Endothelial cell of umbilical vein (primary cell): ENCODE measurements at places on chromosomes 12 and 14. TPM values are rescaled to one million over a fixed set of nuclear protein-coding genes. Genes with fewer than 3 reads are reported as not detected.

DNA sequence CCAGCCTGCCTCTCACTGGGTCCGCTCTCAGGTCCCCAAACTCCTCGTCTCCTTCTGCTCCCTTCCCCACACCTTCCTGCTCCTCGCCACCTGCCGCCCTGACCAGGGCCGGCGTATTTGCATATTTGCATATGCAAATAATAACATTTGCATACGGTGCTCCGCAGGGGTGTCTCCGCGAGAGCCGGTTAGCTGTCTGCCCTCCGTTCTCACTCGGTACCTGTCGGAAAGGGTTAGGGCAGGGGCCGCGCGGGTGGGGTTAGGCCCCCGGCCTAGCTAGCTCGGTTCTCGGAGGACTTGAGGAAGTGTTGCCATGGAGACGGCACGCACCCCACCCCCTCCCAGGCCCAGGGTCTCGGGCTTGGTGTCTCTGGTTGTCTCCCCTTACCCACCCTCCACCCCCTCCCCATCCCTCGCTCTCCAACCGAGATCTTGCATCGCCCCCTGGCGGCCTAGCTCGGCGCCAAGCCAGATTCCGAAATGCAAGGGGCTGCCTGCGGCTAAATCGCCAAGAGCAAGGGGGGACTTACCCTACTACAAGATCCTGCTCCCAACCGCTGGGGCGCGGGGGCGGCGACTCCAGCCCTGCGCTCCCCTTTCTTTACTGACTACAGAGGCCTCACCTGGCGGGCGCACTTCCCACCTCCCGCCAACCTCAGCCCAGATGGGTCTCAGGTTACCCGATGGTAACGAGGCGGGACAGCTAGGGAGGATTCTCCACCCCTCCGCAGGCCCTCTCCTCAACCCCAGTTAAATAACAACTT, 8.1 kb downstream of the STAC3 start:
- H3K27me3 ChIP-seq: peaks cover 42% of the 10 kb centered on the region
- H3K27ac ChIP-seq: no peak overlapping the region
- H3K4me3 ChIP-seq: peak overlapping the region; percentile 26
- no peaks in the 10 kb centered on the region for H3K36me3 ChIP-seq
- DNase-seq: peak; percentile 53

GRCh38 chr14:100823413-100824080, 2.4 kb upstream of the MEG3 start:
- no peaks in the 10 kb centered on the region for H3K27me3 ChIP-seq
- no peaks in the 10 kb centered on the region for H3K4me1 ChIP-seq
- H3K4me3 ChIP-seq: no peak overlapping the region
- no peak overlapping the region for H3K27ac ChIP-seq
- peak; percentile 26 for DNase-seq

GRCh38 chr12:91604897-91605296, 422.3 kb upstream of the DCN start:
- no peaks in the 10 kb centered on the region for H3K4me1 ChIP-seq
- no peaks in the 10 kb centered on the region for H3K27me3 ChIP-seq
- DNase-seq: peak; percentile 6
- H3K4me3 ChIP-seq: no peak overlapping the region
- no peaks in the 10 kb centered on the region for H3K36me3 ChIP-seq

DNA sequence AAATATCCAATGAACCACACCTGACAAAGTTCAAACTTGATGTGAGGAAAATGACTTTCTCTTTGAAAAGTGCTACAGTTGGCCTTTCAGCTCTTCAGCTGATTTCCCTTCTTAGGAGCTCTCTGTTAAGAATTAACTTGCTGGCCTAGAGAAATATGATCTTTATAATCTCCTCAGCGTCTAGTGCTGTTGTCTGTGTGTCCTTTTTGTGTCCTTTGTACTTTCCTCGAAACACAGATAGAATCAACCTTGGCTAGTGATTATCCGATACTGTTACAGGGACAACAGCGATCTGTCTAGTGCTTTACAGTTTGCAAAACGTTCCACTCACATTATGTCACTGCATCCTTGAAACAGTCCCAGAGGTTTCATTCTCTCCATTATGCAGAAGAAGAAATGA, 162.8 kb upstream of the RMST start:
- no peaks in the 10 kb centered on the region for H3K27me3 ChIP-seq
- DNase-seq: no peak
- H3K4me3 ChIP-seq: no peak overlapping the region
- H3K36me3 ChIP-seq: no peaks in the 10 kb centered on the region

DNA sequence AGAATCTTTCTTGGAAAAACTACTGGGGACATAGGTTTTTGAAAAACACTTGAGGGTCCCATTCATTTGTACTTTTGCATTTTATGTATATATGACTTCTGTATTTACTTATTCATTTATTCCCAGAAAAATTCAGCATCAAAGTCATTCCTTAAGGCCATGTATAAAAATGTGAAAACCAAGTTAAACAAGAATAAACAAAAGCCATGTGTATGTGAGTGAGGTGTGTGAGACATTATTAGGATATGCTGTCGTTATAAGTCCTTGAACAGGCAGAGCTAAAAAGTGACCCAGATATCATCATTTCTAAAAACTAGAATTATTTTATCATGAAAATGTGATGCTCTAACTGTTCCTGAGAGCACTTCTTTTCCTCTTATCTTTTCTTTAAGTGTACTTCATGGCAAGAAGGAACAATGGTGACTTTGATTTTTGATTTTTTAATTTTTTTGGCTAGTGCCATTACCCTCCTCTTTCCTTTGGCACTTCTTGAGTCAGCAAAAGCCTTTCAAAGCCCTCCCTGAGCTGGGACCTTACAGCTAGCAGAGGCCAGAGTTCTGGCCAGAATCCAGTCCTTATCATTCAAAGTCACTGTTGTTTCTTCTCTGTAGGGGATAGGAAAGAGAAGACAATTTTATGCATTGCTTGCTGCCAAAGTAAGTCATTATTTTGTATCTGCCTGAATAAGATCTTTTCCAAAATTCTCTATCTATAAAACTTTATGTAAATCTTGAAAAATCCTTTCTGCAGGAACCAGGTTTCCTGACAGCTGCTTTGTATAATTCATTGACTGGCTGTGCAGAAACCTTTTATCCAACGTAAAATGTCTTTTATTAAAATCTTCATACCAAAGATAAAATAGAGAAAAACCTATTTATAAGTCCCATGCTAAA, 419.7 kb upstream of the PRICKLE1 start:
- H3K27ac ChIP-seq: no peak overlapping the region
- H3K27me3 ChIP-seq: no peaks in the 10 kb centered on the region
- H3K4me3 ChIP-seq: no peak overlapping the region
- H3K36me3 ChIP-seq: no peaks in the 10 kb centered on the region

DNA sequence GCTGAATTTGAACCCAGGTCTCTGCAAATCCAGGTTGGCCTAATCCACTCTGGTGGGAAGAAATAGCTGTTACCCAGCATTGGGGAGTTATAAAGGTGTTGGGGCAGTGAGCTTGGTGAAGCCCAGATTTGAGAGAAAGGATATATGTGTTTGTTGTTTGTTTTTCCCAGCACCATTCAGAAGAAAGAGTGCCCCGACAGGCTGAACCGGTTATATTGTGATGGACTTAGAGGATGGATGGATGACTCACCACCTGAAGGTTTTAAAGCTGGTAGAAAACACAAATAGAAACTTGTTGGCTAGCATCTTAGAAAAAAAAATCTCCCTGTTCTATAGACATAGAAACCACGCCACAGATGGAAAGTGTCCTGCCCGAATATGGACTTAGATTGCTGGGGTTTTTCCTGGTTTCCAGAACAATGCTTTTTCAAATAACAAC, 404.6 kb downstream of the MED13L start:
- DNase-seq: no peak
- H3K36me3 ChIP-seq: no peaks in the 10 kb centered on the region
- no peaks in the 10 kb centered on the region for H3K4me1 ChIP-seq
- H3K27ac ChIP-seq: no peak overlapping the region

DNA sequence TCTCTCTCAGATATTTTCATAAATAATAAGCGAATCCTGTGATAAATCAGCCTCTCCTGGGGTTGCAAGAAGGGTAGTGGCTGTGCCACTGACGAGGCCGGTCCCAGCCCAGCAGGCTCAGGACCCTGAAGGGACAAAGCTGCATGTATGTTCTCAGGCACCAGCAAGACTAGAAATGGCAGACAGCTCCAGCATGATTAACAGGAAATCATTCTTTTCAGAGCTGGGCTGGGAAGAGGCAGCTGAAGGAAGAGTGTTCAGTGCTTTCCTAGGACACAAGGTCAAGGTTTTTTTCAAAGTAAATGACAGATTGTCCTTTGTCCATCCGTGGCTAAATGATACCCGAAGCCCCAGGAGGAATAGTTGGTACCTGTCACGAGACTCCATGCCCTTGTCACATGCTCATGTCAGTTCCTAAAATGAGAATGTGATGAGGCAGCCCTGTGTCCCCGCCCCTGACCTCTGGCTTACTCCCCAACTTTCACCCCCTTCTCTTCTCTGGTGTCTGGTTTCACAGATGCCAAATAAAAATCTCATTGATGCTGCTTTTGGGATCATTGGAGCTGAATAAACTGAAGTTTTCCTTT, 65.1 kb downstream of the PPP1R36 start:
- H3K4me3 ChIP-seq: no peak overlapping the region
- no peak for DNase-seq
- H3K27ac ChIP-seq: no peak overlapping the region
- no peaks in the 10 kb centered on the region for H3K27me3 ChIP-seq

Gene LRP1-AS
- total RNA-seq: not detected in 2 replicates

Gene TMEM179
- not detected in 2 replicates for total RNA-seq

Gene KCNA5
- not detected in 2 replicates for total RNA-seq

Gene NAV3
- total RNA-seq: 37.8 and 40.1 TPM in 2 replicates

Gene FCF1
- 57.8 and 58.2 TPM in 2 replicates for total RNA-seq
